ENCODE measurements at places on chromosomes 13 and 19.

DNA sequence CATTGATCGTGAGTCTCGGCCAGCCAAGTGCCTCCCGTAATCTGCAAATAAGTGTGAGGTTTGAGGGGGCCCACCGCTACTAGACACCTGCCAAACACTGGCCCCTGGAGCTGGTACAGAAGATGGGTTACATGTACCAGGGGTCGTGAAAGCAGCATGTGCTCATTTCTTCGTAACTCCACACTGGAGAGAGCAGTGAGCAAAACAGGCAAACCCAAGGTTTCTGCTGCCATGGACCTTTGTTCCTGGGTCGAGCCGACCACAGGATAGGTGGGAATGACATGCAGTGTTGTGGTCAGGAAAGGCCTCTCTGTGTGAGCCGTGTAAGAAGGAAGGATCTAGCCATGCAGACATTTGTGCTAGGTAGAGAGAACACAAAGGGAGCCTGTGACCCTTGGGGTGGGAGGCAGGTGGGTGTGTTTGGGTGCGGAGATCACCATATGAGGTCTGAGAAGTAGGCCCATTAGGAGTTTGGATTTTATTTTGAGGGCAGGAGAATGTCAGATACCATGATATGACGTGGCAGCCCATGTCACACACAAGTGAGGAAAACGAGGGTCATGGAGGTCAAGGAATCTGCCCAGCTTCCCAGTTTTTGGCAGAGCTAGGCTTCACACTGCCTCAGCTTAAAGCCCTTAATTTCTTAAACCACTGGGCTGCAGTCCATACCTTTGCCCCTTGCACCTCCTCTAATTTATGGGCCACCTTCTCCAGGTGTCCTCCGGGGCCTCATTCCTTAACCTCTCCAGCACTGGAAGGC lies 919 bp downstream of the GTF3A start:
- no peak for DNase-seq

DNA sequence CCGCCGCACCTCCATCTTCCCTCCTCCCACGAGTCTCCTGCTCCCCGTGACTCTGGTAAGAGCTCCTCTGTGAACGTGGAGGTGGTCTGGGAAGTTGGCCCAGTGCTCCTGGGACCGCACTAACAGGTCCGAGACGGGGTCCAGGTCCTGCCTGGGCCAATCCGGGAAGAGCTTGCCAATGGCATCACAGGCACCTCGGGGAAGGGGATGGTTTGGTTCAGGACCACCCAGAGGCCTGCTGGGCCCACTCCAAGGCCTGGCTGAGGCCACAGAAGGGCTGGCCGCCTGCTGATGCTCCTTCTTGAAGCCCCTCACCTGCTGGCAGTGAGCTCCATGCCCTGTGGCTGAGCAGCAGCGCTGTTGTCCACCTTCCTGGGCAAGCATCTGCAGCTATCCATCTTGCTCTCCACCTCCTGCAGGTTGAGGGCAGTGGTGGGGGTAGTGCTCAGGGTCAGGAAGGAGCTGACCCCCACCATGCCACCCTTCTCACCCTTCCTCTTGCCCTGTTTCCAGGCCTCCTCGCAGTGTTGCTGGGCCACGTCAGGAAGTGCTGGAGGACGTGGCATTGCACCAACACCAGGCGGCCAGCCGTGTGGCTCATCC lies 41.2 kb upstream of the TPM4 start:
- no peak for DNase-seq

DNA sequence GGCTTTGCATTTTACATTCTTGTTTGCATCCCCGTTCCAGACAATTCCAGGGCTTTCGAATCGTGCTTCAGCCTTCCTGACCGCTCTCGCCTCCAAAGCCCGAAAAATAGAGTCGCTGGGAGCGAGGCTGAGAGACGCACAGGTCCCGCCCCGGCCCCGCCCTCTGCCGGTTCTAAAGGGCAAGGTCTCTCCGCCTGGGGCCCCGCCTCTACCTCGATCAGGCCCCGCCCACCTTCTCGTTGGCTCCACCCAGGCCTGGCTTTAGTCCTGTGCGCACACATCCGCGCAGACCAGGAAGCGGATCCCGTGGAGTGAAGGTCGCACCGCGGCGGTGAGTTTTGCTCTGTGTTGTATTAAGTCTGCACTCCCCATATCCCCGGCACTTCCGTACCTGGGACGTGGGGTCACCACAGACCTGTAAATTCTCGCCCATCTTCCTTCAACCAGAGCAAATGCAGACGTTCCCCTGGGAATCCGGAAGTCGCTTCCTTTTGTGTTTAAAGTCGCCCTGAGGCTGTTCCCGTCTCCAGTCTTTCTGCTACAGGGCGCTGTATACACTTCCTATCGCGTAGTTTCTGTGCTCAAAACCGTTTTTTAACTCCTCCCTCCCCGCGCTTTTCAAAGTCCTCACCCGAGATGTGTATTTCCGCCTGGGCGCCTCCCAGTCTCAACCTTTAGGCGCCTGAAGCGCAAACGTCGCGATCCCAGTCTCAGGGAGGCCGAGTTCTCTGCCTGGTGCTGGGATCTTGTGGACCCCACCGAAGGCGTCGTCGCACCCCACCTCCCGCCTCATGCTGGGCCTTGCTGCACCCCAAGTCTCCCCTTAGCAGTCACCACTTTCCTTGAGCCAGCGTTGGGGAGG lies at the start of gene ZNF701:
ZNF701 (plus strand) TSS at position 288 of the 862 bp plus-strand sequence. CDS start 3,861 bp downstream, outside the sequence.
- DNase-seq, result peak; percentile 93

GRCh38 chr13:24038841-24039330 lies 121.6 kb upstream of the SPATA13 start:
- DNase-seq, result no peak
